ENCODE measurements at places on chromosomes 2 and 18. TPM values are rescaled to one million over a fixed set of nuclear protein-coding genes. Genes with fewer than 3 reads are reported as not detected.

GRCh38 chr2:111900859-111901258 lies 2.5 kb downstream of the MERTK start:
- H3K27ac ChIP-seq: no peak overlapping the region
- no peaks in the 10 kb centered on the region for H3K36me3 ChIP-seq
- no peak overlapping the region for H3K4me3 ChIP-seq
- peaks cover 5% of the 10 kb centered on the region for H3K4me1 ChIP-seq
- H3K27me3 ChIP-seq: no peaks in the 10 kb centered on the region

GRCh38 chr2:98505311-98505808 lies 60.7 kb downstream of the INPP4A start:
- no peaks in the 10 kb centered on the region for H3K27me3 ChIP-seq
- peaks cover 89% of the 10 kb centered on the region for H3K4me1 ChIP-seq
- peaks cover 7% of the 10 kb centered on the region for H3K36me3 ChIP-seq
- no peak overlapping the region for H3K4me3 ChIP-seq
- H3K27ac ChIP-seq: no peak overlapping the region

DNA sequence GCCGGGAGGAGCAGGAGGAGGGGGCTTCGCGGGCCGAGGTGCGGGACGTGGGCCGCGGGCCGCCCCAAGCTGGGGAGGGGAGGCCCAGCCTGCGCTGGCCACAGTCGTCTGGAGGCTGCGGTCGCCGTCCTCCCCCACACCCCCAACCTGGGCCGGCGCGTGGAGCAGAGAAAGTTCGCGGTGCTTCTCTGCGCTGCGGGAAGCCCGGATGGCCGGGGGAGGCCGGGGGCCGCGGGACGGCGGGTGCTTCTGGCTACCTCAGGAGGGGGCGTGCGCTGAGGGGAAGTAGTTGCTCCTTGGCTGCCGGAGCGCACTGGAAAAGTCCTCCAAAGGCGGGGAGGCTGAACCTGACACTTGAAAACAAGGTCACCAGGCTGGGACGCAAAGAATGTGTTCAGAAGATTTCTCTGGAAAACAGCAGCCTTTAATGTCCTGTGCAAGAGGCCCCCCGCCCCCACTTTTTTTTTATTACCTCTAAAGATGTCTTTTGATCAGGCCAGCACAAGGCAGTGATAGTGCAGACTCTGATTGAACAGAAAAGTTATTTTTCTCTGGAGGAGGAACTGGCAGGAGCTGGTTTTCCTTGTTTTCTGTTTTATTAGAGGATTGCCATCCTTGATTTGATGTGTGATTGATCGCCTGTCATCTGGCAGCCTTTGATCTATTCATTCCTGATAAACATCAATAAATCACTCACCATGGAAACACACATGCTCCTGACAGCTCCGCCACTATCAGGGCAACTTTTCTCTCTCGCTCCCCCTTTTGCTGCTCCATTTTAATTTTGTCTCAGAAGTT lies 1.6 kb downstream of the TSHZ1 start:
- H3K36me3 ChIP-seq: no peaks in the 10 kb centered on the region
- no peaks in the 10 kb centered on the region for H3K27me3 ChIP-seq
- H3K4me3 ChIP-seq: peak overlapping the region; percentile 54
- peak overlapping the region; percentile 7 for H3K27ac ChIP-seq
- H3K4me1 ChIP-seq: peaks cover 57% of the 10 kb centered on the region

Gene CDH20
- 0.11 TPM for total RNA-seq

DNA sequence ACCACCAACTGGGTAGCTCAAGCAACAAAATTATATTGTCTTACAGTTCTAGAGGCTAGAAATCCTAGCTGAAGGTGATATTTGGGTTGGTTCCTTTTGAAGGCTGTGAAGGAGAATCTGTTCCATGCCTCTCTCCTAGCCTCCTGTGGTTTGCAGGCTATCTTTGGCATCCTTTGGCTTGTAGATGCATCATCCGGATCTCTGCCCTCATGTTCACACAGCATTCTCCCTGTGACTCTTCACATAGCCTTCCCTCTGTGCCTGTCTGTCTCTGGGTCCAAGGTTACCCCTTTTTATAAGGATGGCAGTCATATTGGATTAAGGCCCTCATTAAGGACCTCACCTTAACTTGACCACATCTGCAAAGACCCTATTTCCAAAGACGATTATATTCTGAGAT lies 78.6 kb upstream of the MAP3K20 start:
- H3K4me3 ChIP-seq: no peak overlapping the region
- no peaks in the 10 kb centered on the region for H3K27me3 ChIP-seq
- no peak for DNase-seq

Gene CPO
- 0.20 TPM for total RNA-seq

- DNase-seq: no peak
- H3K27me3 ChIP-seq: no peaks in the 10 kb centered on the region
- no peak overlapping the region for H3K27ac ChIP-seq
- no peaks in the 10 kb centered on the region for H3K36me3 ChIP-seq
Measured at GRCh38 chr2:55949211-55949610, 25.6 kb upstream of the EFEMP1 start.

DNA sequence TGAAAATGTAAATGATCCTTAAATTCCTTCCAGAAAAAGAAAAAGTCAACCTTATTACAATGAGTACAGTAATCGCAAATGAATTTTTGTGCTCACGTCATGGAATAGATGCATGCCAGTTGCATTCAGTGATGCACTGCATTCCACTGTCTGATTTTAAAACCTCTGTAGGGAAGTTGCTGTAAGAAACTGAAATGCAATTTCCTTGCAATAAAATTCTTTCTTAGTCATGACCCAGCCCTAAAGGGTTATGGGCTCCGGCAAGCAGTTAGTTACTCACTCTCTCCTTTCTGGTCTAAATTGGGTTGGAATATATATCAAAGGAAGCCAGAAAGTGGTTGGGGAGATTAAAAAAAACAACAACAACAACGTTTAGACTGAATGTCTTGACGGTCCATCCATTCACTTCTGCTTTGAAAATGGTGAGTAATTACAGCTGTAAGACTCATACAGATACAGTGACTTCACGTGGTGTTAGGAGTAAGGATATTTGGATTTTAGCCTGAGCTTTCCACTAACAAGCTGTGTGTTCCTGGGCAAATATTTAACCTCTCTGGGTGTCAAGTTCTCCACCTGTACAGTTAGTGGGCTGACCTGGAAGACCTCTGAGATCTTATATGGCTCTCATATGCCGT lies 8.6 kb upstream of the RND3 start:
- H3K4me1 ChIP-seq: no peaks in the 10 kb centered on the region
- H3K27ac ChIP-seq: no peak overlapping the region
- no peak overlapping the region for H3K4me3 ChIP-seq

- H3K27me3 ChIP-seq: no peaks in the 10 kb centered on the region
- H3K27ac ChIP-seq: no peak overlapping the region
- no peaks in the 10 kb centered on the region for H3K36me3 ChIP-seq
- H3K4me1 ChIP-seq: no peaks in the 10 kb centered on the region
Measured at GRCh38 chr2:128702616-128703015, 383.9 kb upstream of the HS6ST1 start.

DNA sequence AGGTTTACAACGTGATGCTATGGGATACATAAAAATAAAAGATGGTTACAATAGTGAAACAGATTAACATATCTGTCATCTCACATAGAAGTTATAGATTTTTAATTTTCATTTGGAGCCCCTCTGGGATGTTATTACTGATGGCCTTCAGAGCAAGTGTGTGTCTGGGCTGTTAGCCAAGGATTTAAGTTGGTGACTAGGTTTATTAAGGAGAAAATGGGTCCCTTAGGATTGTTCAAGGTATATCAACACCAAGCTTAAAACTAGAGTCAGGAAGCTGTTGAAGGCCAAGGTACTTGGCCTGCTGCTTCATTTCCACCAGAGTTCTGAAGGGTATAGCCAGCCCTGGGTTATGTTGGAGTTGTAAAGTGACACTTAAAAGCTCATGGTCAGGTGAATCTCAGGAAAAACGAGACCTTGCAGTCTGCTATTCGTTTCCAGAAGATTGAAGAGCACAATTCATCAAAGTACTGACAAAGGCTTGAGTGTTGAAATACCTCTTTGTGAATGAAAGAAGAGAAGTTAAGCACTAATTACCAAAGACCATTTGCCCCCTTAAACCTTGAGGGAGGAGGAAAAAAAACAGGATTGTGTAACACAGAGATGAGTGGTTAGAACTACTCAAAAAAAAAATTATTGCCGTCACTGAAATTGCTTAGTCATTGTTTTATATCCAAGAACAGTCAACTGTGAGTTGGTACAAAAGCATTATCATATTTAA lies 48.4 kb downstream of the MAP2 start:
- no peaks in the 10 kb centered on the region for H3K27me3 ChIP-seq
- H3K4me1 ChIP-seq: no peaks in the 10 kb centered on the region
- H3K27ac ChIP-seq: no peak overlapping the region
- no peak overlapping the region for H3K4me3 ChIP-seq

DNA sequence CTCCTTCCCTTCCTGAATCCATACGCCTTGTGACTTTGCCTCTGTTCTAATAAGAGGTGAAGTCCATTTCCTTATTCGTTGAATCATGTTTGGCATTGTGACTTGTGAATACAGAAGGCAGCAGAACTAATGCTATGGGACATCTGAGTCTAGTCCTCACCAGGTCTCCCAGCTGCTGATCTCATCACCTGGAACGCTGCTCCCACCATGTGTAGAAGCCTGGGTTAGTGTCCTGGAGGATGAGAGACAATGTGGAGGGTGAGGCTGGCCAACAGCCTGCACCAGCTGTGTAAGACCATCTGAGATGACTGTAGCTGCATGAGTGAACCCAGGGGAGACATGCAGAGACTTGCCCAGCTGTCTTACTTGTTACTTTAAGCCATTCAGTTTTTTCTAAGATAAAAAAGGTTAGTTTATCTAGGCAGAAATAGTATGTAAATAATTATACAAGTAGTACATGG lies 3.5 kb upstream of the HAAO start:
- H3K27ac ChIP-seq: no peak overlapping the region
- no peak overlapping the region for H3K4me3 ChIP-seq
- H3K4me1 ChIP-seq: no peaks in the 10 kb centered on the region
- H3K36me3 ChIP-seq: no peaks in the 10 kb centered on the region
- no peak for DNase-seq
